ENCODE measurements at places on chromosomes 6 and 20. TPM values are rescaled to one million over a fixed set of nuclear protein-coding genes. Genes with fewer than 3 reads are reported as not detected.

DNA sequence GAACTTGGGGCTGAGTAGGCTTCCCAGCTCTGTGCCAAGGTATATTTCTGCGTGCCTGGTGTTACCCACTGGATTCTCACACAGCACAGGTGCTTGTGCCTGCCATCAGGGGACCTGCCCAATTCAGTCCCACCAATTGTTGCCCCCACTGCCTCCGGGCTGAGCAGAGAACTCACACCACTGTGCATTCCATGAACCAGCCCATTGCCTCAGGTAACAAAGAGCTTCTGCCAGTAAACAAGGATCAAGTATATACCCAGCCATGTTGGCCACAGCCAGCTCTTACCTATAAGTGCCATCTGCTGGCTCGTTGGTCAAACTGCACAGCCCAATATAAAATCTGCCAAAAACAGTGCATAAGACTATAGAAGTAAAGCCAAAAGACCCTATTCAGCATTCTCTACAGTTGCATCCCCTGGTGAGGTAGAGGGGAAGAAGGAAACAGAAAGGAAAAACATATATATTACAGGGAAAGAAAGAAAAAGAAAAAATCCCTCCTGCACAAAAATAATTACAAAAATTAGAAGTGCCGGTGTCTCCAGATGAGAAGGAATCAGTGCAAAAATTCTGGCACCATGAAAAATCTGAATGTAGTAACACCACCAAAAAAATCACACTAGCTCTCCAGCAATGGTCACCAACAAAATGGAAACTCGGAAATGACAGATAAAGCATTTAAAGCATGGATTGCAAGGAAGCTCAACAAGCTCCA lies 241.4 kb downstream of the IBTK start:
- no peak for DNase-seq

- peak; percentile 88 for DNase-seq
These were observed 46.0 kb upstream of the PTPN1 start for GRCh38 chr20:50464026-50464724.

Gene LTA
- total RNA-seq = not detected

Gene TINAG
- total RNA-seq = not detected

GRCh38 chr6:56479381-56479780 lies 163.3 kb downstream of the DST start:
- DNase-seq = no peak

DNA sequence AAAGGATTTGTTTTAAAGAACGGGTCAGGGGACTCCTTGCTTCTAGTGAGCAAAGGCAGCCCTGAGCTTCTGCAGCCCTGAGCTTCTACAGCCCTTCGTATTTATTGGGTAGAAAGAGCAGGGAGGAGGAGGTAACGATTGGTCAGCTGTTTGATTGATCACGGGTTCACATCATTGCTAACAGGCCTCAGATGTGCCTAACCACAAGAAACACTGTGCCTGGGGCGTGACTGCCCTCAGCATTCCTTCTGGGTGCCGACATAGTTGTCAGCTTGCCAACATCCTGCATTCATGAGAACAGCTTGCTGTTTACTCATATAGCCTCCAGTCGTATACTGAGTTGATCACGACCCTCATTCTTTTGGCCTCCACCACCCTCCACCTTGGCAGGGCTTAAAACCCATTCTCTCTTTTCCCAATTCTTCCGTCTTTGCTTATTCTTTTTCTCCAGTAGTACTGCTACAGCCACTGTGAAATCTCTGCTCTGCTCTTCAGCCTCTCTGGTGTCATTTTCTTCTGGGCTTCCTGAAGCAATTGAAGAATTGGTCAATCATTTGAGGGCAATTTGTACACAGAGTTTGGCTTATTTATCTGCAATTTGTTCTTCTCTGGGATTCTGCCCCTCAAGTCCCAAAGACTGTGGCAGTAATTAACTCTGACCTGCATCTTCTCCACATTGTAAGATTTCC lies 25.4 kb upstream of the NOP56 start:
- DNase-seq = no peak

Gene REM1
- 3.8 TPM for total RNA-seq

GRCh38 chr20:61805781-61806180 lies 259.9 kb downstream of the TAF4 start:
- DNase-seq = no peak

- peak; percentile 74 for DNase-seq
These were observed at the start of gene BICRAL for GRCh38 chr6:42781796-42782688. BICRAL (plus strand) TSS chr6:42782052; CDS start chr6:42822023, 39,971 bp downstream.

DNA sequence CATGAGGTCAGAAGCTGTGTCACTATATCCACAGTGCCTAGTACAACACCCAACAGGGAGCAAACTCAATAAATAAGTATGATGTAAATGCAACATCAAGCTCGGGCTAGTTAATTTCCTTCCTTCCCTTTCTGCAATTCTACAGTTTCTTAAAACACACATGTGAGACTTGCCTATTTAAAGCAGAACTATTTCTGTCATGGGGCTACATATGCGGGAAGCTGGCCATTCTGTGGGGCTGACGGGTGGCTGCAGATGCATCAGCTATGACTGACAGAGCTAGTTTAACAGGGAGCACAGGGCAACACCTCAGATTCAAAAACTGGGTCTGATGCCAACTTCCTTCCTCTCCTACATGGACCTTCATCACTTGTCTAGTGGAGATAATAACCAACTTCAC lies 118.1 kb upstream of the ENPP5 start:
- DNase-seq = no peak

GRCh38 chr20:3209946-3210317 lies 634 bp downstream of the ITPA start:
- DNase-seq = no peak

- no peak for DNase-seq
These were observed 69.5 kb downstream of the CYP39A1 start for GRCh38 chr6:46583081-46583480.

Data from sigmoid colon (tissue), 7 donors.